Lung microvascular endothelial cell (primary cell): ENCODE measurements at places on chromosomes 11 and 22. TPM values are rescaled to one million over a fixed set of nuclear protein-coding genes. Genes with fewer than 3 reads are reported as not detected.

DNA sequence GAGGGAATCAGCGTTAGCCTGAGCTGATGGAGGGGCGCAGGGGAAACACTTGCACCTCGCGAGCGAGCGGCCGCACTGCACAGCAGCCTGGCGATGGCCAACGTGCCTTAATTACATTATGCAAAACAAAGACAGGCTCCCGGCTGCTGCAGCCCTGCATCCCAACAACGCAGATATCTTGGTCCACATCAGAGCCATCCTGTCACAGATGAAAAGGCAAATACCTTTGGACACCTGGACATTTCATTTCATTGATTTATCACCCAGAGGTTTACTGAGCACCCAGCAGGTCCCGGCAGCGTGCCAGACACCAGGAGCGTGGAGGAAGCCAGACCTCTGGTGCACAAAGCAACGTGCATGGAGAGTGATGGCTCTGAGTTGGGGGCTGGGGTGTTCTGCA lies 843.0 kb downstream of the TBC1D22A start:
- no peak for DNase-seq

Gene B3GAT1
- total RNA-seq, result not detected in 2 replicates

DNA sequence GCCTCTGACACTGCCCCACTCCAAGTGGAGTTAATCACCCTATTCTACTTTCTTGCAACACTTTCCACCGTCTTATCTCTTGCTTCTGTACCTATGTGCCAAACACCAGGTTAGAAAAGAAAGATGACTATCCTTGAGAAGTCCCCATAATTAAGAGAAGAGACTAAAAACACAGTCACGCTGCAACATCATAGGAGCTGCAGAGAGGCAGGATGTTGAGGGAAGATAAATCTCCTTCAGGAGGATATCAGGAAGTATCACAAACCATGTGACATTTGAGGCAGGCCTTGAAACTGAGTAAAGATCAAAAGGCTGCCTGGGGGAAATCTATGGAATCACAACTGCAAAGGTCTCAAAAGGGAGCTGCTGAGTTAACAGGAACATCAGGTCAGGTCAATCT lies 24.8 kb downstream of the GAB2 start:
- DNase-seq, result peak; percentile 23

GRCh38 chr11:83057721-83058120 lies 14.0 kb downstream of the RAB30 start:
- no peak for DNase-seq

DNA sequence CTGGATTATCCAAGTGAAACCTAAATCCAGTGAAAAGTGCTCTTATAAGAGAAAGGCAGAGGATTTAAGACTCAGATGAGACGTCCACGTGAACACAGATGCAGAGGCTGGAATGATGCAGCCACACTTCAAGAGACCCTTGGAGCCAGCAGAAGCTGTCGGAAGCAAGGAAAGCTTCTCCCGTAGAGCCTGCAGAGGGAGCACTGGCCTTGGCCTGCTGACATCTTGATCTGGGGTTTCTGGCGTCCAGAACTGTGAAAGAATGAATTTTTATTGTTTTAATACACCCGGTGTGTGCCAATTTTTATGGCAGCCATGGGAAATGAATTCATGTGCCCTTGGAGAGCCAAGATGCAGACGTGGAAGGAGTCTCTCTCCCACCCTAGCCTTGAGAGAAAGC lies 407.0 kb upstream of the B3GAT1 start:
- no peak for DNase-seq

GRCh38 chr11:39461066-39461465 lies 1998.4 kb downstream of the LRRC4C start:
- DNase-seq, result no peak

DNA sequence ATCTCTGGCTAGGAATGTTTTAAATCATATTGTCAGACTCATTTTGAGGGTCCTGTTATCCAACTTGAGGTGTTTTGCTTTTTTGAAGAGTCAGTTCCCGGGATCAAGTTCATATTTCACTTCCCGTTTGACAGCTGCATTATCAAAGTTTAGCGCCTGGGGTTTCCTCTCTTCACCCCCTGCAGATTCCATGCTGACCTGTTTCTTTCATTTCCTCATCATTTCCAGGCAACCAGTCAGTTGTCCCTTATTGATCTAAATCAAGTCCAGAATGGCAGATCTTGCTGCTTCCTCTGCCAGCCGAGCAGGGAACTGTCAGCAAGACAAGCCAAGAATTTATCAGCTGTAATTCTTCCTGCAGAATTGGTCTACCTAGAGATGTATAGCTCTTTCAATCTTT lies 197.6 kb upstream of the SYN3 start:
- no peak for DNase-seq

Gene FADS3
- total RNA-seq, result 67.6 and 128 TPM in 2 replicates

DNA sequence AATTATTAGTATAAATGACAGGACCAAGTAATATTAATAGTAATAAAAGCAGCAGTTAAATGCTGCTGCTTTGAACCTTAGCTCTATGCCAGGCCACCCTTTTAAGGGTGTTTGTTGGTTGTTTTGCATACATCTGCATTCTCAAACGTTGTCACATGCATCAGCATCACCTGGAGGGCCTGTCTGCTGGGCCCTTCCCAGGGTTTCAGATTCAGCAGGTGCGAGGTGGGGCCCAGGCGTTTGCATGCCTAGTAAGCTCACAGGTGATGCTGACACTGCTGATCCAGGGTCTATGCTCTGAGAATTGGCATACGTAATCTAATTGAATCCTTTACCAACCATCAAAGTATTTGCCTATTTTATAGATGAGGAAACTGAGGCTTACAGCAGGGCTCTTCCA lies 246.5 kb downstream of the CADM1 start:
- no peak for DNase-seq

GRCh38 chr22:31329453-31330215 lies 16.5 kb downstream of the PATZ1 start:
- DNase-seq, result peak; percentile 25

Gene GLYATL1
- total RNA-seq, result not detected in 2 replicates
